ENCODE measurements at places on chromosomes 3 and 15.

GRCh38 chr15:63447017-63447676 is 57.2 kb upstream of the USP3 start:
- DNase-seq, result no peak

DNA sequence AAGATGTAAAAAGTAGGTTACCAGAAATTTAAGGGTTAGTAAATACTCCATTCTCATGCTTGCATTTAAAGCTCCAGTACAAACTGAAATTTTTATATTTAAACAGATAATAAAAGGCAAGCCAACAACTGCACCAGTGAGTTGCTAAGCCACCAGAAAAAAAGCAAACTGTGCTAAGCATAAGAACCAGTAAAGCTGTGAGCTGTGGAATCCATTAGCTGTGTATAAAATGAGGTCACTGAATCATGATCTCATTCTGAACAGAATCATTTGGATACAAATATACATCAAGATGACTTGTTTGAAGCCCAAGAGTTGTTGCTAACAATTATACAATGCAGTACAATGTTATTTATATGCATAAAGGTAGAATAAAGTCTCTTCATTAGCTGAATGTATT is 1312.2 kb downstream of the SI start:
- DNase-seq, result no peak

DNA sequence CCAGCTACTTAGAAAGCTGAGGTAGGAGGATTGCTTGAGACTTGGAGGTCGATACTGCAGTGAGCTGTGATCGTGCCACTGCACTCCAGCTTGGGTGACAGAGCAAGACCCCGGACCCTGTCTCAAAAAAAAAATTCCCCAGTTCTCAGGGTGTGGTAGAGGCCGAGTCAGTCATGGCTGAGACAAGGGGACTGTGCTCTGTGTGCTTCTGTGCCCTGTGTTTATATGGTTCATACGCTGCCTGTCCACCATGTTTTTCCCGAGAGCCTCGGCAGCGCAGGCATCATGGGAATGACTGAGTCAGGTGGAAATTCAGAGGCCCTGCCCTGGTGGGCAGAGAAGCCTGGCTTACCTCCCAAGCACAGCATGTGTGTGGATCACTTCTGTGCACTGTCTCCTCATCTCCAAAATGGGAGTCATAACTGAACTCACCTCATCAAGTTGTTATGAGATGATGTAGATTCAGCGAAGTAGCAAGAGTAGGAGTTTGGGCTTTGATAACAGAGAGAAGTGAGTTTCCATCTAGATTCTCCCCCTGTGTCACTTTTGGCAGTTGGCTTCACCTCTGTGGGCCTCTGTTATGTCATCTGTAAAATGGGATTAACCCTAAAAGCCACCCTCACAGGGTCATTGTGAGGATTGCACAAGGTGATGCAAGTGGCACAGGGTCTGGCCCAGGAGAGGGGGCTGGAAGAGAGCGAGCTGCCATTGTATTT is 56.9 kb downstream of the FLNB start:
- no peak for DNase-seq

DNA sequence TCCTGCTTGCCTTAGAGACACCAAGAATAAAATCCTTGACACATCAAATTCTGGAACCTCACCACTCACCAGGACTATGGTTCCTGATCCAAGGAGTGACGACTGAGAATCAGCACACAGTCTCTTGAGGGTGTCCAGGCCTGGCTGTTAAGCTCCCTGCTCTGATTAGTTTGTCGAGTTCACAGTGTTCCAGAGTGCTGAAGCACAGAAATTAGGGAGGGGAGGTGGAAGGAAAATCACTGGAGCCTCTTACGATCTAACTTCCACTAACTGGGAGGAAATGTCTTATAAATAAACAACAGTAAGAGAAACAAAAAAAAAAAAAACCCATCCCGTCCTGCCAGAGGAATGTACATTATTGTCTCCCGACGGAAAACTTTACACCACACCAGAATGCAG is 330.2 kb downstream of the TIGIT start:
- no peak for DNase-seq

DNA sequence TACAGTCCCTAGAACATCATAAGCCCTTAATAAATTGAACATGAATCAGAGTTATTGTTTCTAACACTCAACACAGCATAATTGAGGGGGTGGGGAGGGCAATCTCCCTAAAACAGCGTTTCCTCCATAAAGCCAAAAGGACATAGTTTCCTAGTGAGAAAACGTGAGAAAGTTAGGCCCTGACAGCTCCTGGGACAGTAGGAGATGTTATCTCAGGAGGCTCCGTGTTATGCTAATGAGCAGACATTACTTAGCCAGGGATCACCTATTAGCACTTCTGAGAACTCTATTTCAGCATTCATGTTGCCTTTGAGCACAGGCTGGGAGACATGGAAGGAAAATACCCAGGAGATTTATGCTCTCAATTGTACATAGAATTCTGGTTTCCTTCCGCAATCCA is 229.1 kb upstream of the ADAMTS9 start:
- DNase-seq, result no peak

- DNase-seq, result no peak
Measured at GRCh38 chr15:38660738-38661137, 96.1 kb upstream of the RASGRP1 start.

DNA sequence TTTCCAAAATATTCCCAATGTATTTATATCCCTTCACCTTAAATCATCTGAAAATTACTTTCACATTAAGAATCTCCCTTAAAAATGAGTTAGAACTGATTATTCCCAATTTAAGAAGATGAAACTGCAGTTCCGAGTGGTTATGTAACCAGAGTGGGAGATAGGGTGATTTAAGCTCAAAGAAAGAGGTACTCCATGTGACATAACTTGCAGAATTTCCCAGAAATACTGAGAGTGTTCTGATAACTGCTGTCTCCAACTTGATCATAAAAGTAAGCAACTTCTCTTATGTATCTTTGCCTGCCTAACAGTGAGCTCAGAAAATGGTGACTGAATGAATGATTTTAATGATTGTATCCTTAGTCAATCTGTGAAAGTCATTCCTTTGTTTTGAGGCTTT is 32.3 kb downstream of the ARRDC4 start:
- DNase-seq, result no peak
